ENCODE measurements at places on chromosomes 7 and 10. TPM values are rescaled to one million over a fixed set of nuclear protein-coding genes. Genes with fewer than 3 reads are reported as not detected.

MINPP1 gene
- 8.3 TPM for total RNA-seq

CTAGE8 gene
- total RNA-seq: 1.1 TPM

PCLO gene
- not detected for total RNA-seq

MYL10 gene
- total RNA-seq: not detected

PLEKHS1 gene
- 0.09 TPM for total RNA-seq

ZSCAN25 gene
- 20.5 TPM for total RNA-seq

CALCR gene
- total RNA-seq: not detected

TFEC gene
- not detected for total RNA-seq

HOXA6 gene
- not detected for total RNA-seq

IFIT1B gene
- total RNA-seq: not detected

IRF5 gene
- total RNA-seq: 8.5 TPM

CABCOCO1 gene
- not detected for total RNA-seq

HOXA4 gene
- 0.25 TPM for total RNA-seq

TSPAN33 gene
- total RNA-seq: 6.5 TPM

CTAGE4 gene
- total RNA-seq: 1.2 TPM

ENO4 gene
- total RNA-seq: not detected

MOGAT3 gene
- total RNA-seq: not detected

FAM241B gene
- 9.6 TPM for total RNA-seq

TEX36 gene
- total RNA-seq: not detected

SVOPL gene
- total RNA-seq: not detected

CRYGN gene
- total RNA-seq: not detected

TAS2R41 gene
- total RNA-seq: not detected

STX1A gene
- total RNA-seq: 16.8 TPM

C10orf67 gene
- total RNA-seq: 0.41 TPM

ODAD2 gene
- not detected for total RNA-seq

CTTNBP2 gene
- total RNA-seq: not detected

All from activated CD4-positive, alpha-beta T cell treated with anti-CD3 and anti-CD28 coated beads for 36 hours (primary cell).